ENCODE measurements at places on chromosomes 1 and 21.

DNA sequence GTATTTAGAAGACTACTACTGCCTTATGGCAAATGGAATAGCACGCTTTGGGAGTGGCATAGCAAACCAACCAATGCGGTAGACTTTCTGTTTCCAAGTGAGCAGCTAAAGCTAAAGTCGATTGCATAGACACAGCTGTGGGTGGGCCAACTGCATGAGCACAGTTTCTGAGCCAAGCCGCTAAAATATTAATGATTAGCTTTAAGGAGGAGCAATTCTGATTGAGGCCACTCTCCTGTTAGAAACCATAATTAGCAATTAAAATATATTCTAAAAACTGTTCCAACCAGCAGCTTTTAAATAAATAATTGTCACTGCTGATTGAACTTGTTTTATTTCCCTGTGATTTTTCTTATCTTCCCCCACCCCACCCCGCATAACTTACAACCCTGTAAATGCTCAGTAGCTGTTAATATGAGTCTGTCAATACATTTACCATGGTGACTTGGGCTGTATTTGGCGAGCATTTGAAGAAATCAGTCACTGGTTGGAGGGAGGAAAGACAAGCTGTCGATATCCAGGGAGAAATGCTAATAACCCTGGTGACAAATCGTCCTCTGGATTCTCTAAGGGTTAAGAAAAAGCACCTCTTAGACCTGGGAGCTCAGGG, 32.2 kb downstream of the RNF220 start:
- DNase-seq: no peak

DNA sequence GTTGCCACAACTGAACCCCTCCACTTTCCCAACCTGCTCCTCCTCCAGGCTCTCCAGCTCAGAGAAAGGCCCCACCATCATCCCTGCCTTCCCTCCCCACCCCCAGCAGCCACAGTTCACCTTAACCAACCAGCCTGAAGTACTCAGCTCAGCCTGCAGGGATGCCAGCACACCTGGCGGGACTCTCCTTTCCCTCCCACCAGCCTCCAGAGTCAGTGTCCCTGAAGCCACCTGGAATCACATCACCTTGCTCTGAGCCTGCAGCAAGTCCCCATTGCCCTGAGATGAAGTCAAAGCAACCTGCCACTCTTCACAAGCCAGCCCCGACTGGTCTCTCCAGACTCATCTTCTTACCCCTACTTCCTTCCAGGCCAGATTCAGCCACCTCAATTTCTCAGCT, 26.2 kb upstream of the ZC3H12A start:
- no peak for DNase-seq

DNA sequence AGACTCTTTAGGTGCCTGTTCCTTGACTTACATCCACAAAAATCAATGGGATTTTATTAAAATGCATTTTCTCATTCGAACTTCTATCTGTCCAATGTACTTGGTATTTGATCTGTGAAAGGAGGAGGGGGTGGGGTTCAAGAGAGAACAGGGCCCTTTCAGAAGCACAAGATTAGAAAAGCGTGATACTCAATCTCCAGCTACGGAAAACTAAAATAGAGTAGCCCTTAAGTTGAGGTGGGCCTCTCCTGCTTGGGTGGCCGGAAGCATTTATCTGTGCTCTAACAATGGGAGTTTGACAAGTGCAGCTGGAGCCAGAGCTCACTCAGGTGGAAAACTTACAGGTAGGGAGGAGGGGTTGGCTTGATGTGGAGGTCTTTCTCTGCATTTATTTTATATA, 462 bp upstream of the RXRG start:
- DNase-seq: no peak

GRCh38 chr1:86875722-86876121, 38.2 kb downstream of the SELENOF start:
- no peak for DNase-seq

DNA sequence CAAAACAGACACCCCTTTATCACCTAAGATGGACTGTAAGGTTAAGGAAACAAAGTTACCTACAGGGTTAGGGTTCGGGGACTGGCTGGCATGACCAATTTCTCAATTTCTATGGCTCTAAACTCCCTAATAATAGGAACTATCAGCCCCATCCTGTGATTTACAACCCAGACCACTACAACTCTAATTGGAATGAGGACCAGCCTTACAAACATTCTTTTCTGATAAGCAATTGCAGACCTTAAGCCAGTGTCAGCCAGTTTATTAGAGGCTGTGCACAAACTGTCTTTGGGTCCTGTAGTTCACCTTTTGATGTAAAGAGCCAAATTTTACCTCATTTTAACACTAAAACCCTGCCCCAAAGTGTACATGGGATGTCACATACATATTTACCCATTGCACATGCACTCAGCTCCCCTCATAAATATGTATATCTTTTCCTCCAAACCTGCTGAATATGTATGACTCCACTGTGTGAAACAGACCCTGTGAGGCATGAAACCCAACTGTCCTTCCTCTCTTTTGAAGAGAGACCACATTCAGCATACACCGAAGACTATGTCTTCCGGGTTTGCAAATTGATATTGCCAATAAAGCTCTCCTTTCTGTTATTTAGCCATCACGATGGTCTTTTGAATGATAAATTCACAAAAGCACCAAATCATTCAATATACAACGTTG, 7.3 kb upstream of the APP start:
- no peak for DNase-seq

DNA sequence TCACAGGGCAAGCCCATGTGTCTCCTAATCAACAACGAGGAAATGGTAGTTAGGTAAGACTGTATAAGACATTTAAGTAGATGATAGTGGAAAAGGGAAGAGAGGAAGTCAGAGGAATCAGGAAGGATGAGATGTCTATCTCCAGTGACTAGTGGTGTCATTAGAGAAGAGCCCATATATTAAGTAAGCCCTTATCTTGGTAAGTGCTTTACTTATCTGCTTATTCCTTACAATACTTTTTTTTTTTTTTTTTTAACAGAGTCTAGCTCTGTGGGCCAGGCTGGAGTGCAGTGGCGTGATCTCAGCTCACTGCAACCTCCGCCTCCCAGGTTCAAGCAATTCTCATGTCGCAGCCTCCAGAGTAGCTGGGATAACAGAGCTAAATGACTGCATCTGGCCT, 29.5 kb downstream of the RNF11 start:
- no peak for DNase-seq

DNA sequence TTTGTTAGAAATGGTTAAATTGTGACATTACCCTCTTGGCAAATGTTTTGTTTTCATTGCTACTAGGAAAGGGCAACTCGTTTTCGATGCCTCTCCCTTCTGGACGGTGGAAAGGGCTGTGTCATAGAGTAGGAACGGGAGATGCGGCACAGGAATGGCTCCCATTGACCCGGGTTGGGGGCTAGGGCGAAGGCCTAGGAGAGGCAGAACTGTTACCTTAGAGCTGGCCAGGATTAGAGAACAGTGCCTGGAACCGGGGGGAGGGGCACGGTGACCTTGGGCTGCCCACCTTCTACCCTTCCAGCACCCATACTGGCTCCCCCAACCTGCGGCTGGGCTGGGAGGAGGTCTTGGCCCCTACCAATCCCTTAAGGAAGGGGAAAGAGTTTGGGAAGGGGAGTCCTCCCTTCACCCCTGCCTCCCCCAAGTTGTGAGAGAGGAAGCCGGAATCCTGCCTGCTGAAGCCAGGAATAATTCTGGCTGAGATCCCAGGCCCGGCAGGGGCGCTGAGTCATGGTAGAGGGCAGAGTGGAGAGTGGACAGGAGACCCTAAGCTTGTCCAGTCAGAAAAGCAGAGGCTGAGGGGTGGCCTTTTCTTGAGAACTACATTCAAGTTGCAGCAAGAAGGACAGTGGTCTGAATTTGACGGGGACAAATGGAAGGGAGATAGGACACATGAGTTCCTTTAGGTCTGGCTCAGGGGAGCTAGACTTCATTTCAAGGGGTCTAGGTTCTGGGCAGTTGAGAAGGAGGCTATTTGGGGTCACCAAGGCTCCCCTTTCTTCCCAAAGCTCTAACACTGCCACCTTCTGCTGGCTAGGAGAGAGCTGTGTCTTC, 8.2 kb downstream of the LMNA start:
- peak; percentile 55 for DNase-seq

GRCh38 chr1:101905283-101905835, 91.4 kb downstream of the OLFM3 start:
- DNase-seq: no peak

DNA sequence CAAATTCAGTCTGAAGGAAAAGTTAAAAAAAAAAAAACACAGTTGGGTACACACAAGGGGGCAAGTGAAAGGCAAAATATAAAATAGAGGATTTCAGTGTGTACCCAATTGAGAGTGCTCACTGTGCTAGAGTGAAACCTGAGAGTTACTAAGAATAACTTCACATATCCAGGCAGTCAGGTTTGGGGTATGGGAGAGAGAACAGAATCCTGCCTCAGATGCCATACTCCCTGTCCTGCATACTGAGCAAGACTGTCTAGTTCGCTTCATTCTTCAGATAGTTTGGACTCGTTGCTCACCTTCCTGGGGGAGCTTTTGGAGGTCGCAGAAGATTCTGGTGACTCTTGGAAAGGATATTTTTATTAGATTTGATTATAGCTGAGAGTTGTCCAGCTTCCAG, 20.4 kb downstream of the CEP85 start:
- DNase-seq: no peak

- DNase-seq: peak; percentile 34
Observed at GRCh38 chr1:24108334-24109165, 3.4 kb downstream of the MYOM3 start.

DNA sequence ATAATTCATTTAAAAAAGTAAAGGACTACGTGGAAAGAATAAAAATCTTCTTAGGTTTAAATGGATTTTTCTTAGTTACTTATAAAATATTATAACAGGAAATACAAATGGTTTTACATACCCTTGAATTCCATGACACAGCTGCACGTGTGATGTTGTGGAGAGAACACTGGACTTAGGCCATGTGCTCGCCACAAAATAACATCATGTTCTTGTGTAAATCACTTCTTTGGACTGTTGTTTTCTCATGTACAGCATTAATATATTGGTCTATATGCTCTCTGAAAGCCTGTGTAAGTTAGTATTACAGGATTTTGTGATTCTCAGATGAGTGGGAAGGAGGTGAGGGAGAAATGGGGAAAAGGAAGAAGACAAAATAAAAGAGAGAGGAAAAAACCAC, 228.2 kb downstream of the DNM3 start:
- DNase-seq: no peak

DNA sequence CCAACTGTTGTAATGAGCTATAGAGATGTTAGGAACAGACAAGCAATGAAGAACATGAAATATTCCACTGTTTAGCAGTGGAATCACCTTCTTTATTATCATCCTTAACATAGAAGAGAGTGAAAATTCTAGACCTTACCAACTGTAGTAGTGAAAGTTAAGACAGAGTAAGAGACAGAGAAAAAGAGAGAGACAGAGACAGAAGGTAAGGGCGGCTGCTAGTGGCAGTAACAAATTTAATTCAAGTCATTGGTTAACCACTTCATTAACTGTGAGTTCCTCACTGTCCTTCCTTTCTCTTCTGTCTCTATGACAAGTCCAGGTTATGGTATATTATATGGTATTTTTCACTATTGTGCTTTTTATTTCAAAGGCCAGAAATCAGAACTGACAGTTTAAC, 355.7 kb upstream of the ESRRG start:
- DNase-seq: no peak

DNA sequence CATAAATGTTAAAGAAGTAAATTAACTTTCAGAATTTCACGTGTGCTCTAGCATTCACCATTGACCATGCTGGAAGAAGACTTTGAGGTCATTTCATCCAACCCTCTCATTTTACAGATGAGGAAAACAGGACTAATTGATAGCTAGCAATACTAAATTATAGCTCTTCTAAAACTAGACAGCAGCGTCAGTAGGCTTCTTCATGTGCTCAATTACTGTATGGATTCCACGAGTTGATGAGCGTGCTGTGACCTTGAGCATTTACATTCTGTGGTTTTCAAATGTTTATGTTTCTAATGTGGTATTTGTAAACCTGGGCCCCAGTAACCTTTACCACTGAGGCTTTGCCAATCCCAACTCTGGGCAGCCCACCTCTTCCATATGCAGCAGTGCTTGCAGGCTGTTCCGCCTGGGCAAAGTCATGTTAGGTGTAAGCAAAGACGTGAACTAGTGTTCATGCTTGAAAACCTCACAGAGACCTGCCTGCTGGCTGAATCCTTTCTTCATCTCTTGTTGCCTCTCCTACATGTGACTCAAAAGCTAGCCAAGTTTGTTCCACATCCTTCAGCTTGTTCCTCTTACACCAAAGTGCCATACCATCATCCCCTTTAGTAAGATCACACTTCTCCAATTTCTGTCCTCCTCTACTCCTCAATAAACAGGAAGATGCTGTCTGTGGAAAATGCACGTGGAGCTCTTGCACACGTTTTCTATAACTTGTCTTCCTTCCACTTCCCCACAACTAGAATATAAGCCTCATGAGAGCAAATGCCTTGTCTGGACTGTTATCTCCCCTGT, 17.2 kb downstream of the KCNJ15 start:
- no peak for DNase-seq

DNA sequence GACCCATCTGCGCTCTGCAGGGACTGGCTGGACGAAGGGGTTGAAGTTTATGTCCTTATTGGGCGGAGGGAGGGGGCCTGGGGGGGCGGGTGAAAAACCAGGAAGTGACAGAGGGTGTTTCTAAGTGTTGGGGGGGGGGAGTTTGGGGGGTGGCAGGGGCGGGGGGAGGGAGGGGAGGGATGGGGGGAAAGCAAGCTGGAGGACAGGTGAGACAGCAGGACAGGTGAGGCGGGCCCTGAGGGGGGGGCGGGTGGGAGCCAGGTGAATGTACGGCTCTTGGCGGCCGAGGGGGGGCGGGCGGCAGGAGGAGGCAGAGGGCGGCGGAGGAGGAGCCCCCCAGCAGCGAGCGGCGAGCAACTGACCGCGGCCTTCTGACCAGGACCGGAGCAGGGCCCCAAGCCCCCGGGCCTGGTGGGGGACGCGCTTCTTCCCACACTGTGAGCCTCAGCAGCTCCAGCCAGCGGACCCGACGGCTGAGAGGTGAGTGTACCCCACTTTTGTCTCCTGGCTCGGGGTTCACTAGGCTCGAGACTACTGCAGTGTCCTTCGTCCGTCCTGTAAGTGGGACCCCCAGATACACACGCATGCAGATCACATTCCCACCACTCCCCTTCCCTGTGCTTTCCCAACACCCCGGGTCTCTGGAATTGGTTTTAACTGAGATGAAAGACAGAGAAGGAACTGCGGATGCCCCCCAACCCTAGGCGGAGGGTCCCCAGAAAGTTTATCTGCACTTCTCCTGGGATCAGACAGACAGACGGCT, at the start of gene ZBTB7B:
Gene ZBTB7B, plus strand, starts transcription at position 339 of the 763 bp plus-strand sequence. CDS start 11,859 bp downstream, outside the sequence.
- peak; percentile 49 for DNase-seq

GRCh38 chr1:53189061-53189460, 7.6 kb upstream of the CPT2 start:
- no peak for DNase-seq

All from K562 (cell line).